Fibroblast of skin of right quadriceps (primary cell): ENCODE measurements at places on chromosomes 4 and X.

DNA sequence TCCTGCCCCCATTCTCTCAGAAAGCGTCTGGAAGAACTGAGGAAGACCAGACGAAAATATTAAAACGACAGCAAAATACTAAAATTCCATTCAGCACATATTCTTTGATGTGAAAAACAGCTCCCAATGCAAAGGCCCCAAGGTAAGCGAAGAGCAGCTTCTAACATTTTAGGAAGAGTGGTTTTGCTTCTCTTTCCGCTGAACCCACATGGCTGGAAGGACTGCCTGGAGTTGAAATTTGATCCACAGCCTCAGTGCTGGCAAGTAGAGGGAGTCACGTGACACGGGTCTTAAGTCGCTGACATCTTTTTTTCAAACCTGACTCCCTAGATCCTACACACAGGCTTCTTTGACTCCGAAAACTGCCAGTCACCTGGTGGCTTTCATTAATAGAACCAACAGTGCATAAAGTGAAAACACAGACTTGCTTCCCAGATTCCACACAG lies at the start of gene FAM13A:
TSS of gene FAM13A (minus strand) at position 233 of the 446 bp plus-strand sequence. CDS start at position 12, 221 bp downstream.
- DNase-seq = peak; percentile 92

GRCh38 chr4:26792639-26793038 lies 68.0 kb upstream of the STIM2 start:
- no peak for DNase-seq

GRCh38 chr4:24922416-24922815 lies 9.6 kb upstream of the CCDC149 start:
- DNase-seq = peak; percentile 28

GRCh38 chr4:10185518-10186227 lies 69.1 kb upstream of the WDR1 start:
- no peak for DNase-seq

- peak; percentile 0 for DNase-seq
These were observed 307.1 kb downstream of the TEX13A start for GRCh38 chrX:104913348-104913747.

DNA sequence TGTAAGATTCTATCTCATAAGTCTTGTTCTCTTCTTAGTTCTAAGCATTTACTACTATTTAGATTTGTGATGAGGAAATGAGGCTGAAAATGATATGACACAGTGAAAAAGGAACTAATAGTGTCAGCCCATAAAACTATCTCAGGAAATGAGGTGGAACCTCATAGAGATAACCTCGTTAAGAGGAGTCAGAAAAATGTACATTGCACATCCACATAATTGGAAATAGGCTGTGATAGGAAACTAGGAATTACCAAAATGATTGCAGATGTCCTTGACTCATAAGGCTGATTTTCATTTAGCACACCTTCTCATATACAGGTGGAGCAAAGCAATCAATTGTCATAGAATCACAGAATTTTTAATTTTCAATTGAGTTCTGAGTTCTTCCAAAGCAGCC lies 26.8 kb downstream of the ANXA10 start:
- no peak for DNase-seq

- no peak for DNase-seq
These were observed 6.0 kb downstream of the HPSE start for GRCh38 chr4:83328521-83329187.

- peak; percentile 52 for DNase-seq
These were observed 122.4 kb downstream of the RASL11B start for GRCh38 chr4:52984462-52984881.

DNA sequence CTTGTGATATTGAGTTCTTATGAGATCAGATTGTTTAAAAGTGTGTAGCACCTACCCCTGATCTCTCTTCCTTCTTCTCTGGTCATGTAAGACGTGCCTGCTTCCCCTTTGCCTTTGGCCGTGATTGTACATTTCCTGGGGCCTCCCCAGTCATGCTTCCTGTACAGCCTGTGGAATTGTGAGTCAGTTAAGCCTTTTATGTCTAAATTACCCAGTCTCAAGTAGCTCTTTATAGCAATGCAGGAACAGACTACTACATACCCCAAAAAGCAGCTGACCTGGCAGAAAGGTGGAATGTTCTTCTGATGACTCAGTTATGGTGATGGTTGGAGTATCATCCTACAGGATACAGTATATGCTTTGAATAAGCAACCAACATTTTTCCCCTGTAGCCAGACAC lies 11.4 kb upstream of the MCUB start:
- peak; percentile 85 for DNase-seq

- DNase-seq = no peak
These were observed 904.2 kb downstream of the STPG2 start for GRCh38 chr4:97238956-97239666.

GRCh38 chrX:16838202-16839066 lies 31.7 kb downstream of the RBBP7 start:
- peak; percentile 80 for DNase-seq

- peak; percentile 82 for DNase-seq
These were observed 207.2 kb upstream of the SLIT2 start for GRCh38 chr4:20044502-20044911.
